H9 (cell line): ENCODE measurements at places on chromosomes 4 and X. TPM values are rescaled to one million over a fixed set of nuclear protein-coding genes. Genes with fewer than 3 reads are reported as not detected.
A peak's percentile ranks its signal among the peaks of the same experiment; 100 is the strongest.

GRCh38 chr4:152807294-152807829, 27.6 kb downstream of the ARFIP1 start:
- no peak overlapping the region for H3K4me3 ChIP-seq
- no peaks in the 10 kb centered on the region for H3K27me3 ChIP-seq
- H3K4me1 ChIP-seq = no peaks in the 10 kb centered on the region; the same call in 1 of the 2 replicates

GRCh38 chr4:7910952-7911578, 28.6 kb downstream of the AFAP1 start:
- H3K27me3 ChIP-seq = no peaks in the 10 kb centered on the region
- peaks cover 26% of the 10 kb centered on the region for H3K4me1 ChIP-seq
- peak; percentile 56 for DNase-seq

DNA sequence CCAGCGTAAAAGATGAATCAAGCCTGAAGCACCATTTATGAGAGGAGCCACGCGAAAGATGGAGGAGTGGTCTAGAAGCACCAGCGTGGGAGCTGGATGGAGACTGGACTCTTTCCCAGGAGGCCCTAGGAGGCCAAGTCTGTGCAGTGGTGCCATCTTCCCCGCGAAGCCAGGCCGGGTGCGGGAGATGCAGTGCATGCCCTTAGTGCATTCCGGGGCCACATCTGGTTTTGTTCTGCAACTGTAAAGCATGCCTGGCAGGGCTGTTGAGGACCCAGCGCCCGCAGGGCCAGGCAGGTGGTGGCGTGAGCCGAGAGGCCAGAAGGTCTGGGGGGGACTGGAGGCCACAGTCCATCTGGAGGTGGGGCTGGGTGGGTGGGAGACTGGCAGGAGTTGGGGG, 78.6 kb upstream of the ADRA2C start:
- DNase-seq = no peak
- H3K27ac ChIP-seq = no peak overlapping the region
- no peaks in the 10 kb centered on the region for H3K4me1 ChIP-seq
- H3K36me3 ChIP-seq = no peaks in the 10 kb centered on the region

- no peak for DNase-seq
- H3K4me1 ChIP-seq = no peaks in the 10 kb centered on the region
- no peaks in the 10 kb centered on the region; the same call in 2 of the 3 replicates for H3K36me3 ChIP-seq
- no peaks in the 10 kb centered on the region for H3K27me3 ChIP-seq
Measured at GRCh38 chrX:55109306-55109705, 20.5 kb downstream of the PAGE2 start.

HEPH gene
- total RNA-seq = 55.7 and 60.6 TPM in 2 replicates

VCX3B gene
- not detected in 2 replicates for total RNA-seq

- no peak overlapping the region for H3K27ac ChIP-seq
- H3K36me3 ChIP-seq = peaks cover 35% of the 10 kb centered on the region
- DNase-seq = no peak
- H3K4me3 ChIP-seq = no peak overlapping the region
- H3K27me3 ChIP-seq = no peaks in the 10 kb centered on the region
Measured at GRCh38 chr4:3087115-3087797, 12.8 kb downstream of the HTT start.

GRCh38 chr4:128373628-128374027, 86.0 kb upstream of the PGRMC2 start:
- H3K36me3 ChIP-seq = peaks cover 21% of the 10 kb centered on the region
- DNase-seq = no peak
- no peak overlapping the region for H3K27ac ChIP-seq
- H3K4me3 ChIP-seq = no peak overlapping the region
- H3K4me1 ChIP-seq = no peaks in the 10 kb centered on the region

ANKRD50 gene
- 27.3 and 30.1 TPM in 2 replicates for total RNA-seq

RASL11B gene
- total RNA-seq = 28.3 and 30.0 TPM in 2 replicates

SMIM31 gene
- total RNA-seq = not detected in 2 replicates

DNA sequence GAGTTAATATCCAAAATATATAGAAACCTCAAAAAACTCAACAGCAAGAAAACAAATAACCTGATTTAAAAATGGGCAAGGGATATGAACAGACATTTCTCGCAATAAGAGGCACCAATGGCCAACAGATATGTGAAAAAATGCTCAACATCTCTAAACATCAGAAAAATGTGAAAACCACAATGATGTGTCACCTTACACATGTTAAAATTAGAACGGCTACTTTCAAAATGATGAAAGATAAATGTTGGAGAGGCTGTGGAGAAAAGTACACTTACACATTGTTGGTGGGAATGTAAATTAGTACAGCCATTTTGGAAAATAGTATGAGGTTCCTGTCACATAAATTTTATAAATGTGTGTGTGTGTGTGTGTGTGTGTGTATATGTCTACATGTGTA, 731.3 kb downstream of the DMD start:
- no peak for DNase-seq
- no peaks in the 10 kb centered on the region for H3K27me3 ChIP-seq
- no peaks in the 10 kb centered on the region for H3K4me1 ChIP-seq
- no peak overlapping the region for H3K27ac ChIP-seq

GRCh38 chr4:754221-755120, 48.8 kb downstream of the PCGF3 start:
- H3K4me1 ChIP-seq = no peaks in the 10 kb centered on the region
- DNase-seq = no peak
- H3K36me3 ChIP-seq = peaks cover 67% of the 10 kb centered on the region
- no peak overlapping the region for H3K4me3 ChIP-seq
- H3K27ac ChIP-seq = no peak overlapping the region

- H3K36me3 ChIP-seq = peaks cover 2% of the 10 kb centered on the region; the same call in 1 of the 2 replicates
- no peaks in the 10 kb centered on the region for H3K4me1 ChIP-seq
- peak within 1 kb of the TSS; percentile 84 for H3K4me3 ChIP-seq
- H3K27ac ChIP-seq = no peak within 1 kb of the TSS
Measured at GRCh38 chr4:140568507-140569306, at the start of gene UCP1. Gene UCP1 (minus strand): TSS chr4:140568961. CDS start chr4:140568729, 232 bp downstream.

DNA sequence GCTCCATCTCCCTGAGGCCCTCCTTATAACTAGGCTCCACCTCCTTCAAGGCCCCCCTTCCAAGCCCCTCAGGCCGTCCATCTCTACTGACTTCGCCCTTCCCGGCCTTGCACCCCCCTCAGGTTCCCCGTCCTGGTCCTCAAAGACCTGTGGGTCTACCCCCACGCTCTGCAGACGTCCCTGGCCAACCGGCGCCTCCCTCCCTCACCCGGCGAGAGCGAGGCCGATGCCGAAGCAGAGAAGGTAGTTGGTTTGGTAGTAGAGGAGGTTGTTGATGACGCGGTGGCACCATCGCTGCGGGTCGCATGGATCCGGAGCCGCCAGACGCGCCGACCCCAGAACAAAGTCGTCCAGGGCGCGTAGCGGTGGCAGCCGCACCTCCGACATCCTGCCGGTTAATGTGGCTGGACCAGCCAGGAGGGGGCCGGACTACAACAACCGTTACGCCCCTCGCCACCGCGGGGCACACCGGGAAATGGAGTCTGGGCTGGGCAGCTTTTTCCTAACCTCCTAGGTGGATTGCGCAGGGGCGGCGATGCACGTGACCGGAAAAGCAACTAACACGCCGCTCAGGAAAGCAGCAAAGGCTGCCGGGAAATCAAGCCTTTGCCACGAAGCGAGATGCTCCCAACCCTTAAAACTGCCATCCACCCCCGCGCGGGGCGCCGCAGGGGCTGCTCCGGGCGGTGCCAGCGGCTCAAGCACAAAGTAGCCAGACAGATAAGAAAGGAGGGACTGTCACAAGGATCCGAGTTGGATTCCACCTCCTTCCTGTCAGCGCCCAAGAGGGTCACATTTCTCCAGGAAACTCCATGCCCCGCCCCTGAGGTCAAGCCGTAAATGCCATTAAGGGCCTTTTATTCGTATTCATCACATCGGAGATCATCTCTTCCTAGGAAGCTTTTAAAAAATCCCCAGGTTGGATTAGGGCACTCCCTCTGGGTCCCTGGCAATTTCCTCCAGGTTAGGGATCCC, at the start of gene PRAF2:
PRAF2 (minus strand) TSS at position 402 of the 975 bp plus-strand sequence; CDS start at position 387, 15 bp downstream.
- H3K27me3 ChIP-seq = no peaks in the 10 kb centered on the region
- H3K27ac ChIP-seq = no peak within 1 kb of the TSS
- H3K36me3 ChIP-seq = peaks cover 15% of the 10 kb centered on the region
- peak within 1 kb of the TSS; percentile 88 for H3K4me3 ChIP-seq

GRCh38 chr4:169945636-169946035, 80.6 kb downstream of the MFAP3L start:
- H3K27me3 ChIP-seq = no peaks in the 10 kb centered on the region
- no peak overlapping the region for H3K27ac ChIP-seq
- peaks cover 32% of the 10 kb centered on the region for H3K36me3 ChIP-seq
- DNase-seq = no peak

DNA sequence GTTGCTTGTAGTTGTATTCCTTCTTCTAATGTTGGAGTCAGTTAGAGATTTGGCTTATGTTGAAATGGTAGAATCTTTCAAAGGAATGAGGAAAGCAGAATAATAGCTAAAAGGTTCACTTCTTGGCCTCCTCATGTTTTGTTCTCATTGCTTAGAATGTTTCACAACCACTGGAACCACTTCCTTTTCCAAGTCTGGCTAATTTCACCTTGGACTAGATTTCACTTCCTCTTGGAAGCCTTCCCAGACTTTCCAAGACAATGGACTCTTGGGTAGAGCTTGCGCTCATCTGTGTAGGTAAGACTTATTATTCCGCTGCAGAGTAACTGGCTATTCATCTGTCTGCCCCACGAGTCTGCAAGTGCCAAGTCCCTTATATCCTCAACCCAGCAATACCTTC, 8.3 kb downstream of the SPATA18 start:
- H3K4me3 ChIP-seq = no peak overlapping the region
- H3K36me3 ChIP-seq = no peaks in the 10 kb centered on the region
- no peaks in the 10 kb centered on the region for H3K27me3 ChIP-seq
- H3K27ac ChIP-seq = no peak overlapping the region
- no peaks in the 10 kb centered on the region for H3K4me1 ChIP-seq

GRCh38 chrX:1938190-1938589, 323.3 kb downstream of the ASMT start:
- no peak overlapping the region for H3K27ac ChIP-seq
- no peaks in the 10 kb centered on the region for H3K27me3 ChIP-seq
- peaks cover 18% of the 10 kb centered on the region for H3K36me3 ChIP-seq
- DNase-seq = no peak

DNA sequence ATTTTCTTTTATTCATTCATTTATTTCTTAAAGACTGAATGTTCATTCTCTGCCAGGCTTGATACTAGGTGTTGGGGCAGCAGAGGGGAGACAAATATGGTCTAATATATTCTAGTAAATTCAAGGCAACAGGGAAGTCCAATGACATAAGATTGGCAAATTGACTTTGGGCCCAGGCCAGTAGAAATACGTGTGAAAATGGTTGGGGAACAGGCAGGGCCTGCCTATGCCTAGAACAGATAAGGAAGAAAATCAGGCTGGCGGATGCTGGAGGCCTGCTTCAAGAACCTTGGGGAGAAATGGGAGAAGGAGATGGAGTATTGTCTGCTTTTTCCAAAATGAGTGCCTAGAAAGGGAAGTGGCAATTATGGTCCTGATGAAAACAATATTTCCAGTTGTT, 108.6 kb downstream of the RTL5 start:
- H3K27me3 ChIP-seq = no peaks in the 10 kb centered on the region; the same call in 1 of the 2 replicates
- H3K4me3 ChIP-seq = no peak overlapping the region
- no peaks in the 10 kb centered on the region for H3K4me1 ChIP-seq
- no peak for DNase-seq
- no peaks in the 10 kb centered on the region; the same call in 1 of the 2 replicates for H3K36me3 ChIP-seq
- no peak overlapping the region for H3K27ac ChIP-seq

GRCh38 chr4:177441061-177441802, 1.0 kb downstream of the AGA start:
- H3K4me3 ChIP-seq = peak overlapping the region; percentile 83
- H3K4me1 ChIP-seq = peaks cover 6% of the 10 kb centered on the region; the same call in 1 of the 2 replicates
- DNase-seq = no peak

DNA sequence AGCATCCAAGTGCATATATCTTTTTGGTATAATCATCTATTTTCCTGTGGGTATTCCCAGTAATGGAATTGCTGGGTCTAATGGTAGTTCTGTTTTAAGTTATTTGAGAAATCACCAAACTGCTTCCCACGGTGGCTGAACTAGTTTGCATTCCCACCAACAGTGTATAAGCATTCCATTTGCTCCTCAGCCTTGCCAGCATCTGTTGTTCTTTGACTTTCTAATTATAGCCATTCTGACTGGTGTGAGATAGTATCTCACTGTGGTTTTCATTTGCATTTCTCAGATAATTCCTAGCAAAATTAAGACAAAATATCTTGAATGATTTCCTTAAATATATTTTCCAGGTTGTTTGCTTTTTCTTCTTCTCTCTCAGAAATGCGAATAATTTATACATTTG, 341.1 kb downstream of the GBA3 start:
- H3K36me3 ChIP-seq = no peaks in the 10 kb centered on the region; the same call in 2 of the 3 replicates
- DNase-seq = no peak
- H3K4me1 ChIP-seq = no peaks in the 10 kb centered on the region

DNA sequence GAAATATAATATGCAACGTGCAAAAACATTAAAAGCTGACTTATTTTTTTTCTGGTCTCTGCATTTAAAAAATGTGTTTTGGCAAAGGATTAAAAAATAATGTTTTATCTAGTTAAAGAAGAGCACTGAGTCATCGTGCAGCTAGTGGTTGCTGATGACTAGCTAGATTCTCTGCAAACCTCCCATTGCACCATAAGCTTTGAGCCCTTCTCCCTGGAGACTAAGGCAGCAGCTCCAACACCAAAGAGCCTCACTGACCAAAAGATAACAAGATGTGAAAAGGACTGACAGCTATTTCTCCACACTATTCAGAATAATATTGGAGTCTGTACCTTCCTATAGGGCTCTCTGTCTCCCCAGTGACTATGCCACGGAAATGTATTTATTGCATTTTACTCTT, 424.3 kb downstream of the SLITRK2 start:
- H3K4me1 ChIP-seq = no peaks in the 10 kb centered on the region
- H3K27me3 ChIP-seq = no peaks in the 10 kb centered on the region

DNA sequence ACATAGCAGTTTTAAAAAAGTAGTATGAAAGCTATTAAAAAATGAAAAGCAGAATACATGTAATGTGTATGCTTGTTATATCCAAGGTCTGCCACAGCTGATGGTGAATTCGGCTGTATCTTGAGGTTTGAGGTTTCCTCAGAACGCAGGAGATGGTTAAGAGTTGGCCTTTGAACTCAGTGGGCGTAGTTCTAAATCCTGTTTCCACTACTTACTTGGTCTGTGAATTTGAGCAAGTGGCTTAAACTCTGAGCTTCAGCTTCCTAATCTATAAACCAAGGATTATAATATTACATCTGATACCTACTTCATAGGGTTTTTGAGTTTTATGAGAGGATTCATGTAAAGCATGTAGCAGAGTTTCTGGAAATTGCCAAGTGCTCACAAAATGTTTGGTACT, 125.2 kb downstream of the STIM2 start:
- H3K36me3 ChIP-seq = no peaks in the 10 kb centered on the region
- DNase-seq = no peak
- H3K27me3 ChIP-seq = no peaks in the 10 kb centered on the region

FAM53A gene
- total RNA-seq = 2.3 and 2.4 TPM in 2 replicates

- H3K36me3 ChIP-seq = peaks cover 17% of the 10 kb centered on the region
- no peak overlapping the region for H3K4me3 ChIP-seq
- DNase-seq = no peak
- H3K27me3 ChIP-seq = no peaks in the 10 kb centered on the region
- no peaks in the 10 kb centered on the region for H3K4me1 ChIP-seq
Measured at GRCh38 chr4:170278460-170278859, 188.7 kb upstream of the AADAT start.

DNA sequence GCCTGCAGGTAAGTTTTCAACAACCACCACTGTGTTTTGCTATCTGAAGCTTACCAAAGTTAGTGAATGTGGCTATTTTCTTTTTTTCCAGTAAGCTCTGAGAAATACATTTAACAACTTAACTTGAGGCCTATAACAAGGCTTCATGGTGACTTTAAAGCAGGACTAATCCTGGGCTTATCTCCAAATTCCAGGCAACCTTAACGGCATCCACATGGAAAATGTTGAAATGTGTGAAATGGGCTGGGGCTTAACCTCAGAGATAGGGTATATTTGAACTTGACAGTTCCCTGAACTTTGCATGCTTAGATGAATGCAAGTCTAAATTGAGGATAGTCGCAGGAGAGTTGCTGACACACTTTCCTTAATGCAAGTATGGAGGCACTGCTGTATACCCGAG, 539.2 kb downstream of the GALNTL6 start:
- no peaks in the 10 kb centered on the region for H3K36me3 ChIP-seq
- H3K27me3 ChIP-seq = no peaks in the 10 kb centered on the region
- H3K4me3 ChIP-seq = no peak overlapping the region
- DNase-seq = no peak
- no peak overlapping the region for H3K27ac ChIP-seq
